ENCODE measurements at places on chromosomes 1 and 21.

- no peak for DNase-seq
Observed at GRCh38 chr1:174165471-174166137, 6.3 kb downstream of the RABGAP1L start.

DNA sequence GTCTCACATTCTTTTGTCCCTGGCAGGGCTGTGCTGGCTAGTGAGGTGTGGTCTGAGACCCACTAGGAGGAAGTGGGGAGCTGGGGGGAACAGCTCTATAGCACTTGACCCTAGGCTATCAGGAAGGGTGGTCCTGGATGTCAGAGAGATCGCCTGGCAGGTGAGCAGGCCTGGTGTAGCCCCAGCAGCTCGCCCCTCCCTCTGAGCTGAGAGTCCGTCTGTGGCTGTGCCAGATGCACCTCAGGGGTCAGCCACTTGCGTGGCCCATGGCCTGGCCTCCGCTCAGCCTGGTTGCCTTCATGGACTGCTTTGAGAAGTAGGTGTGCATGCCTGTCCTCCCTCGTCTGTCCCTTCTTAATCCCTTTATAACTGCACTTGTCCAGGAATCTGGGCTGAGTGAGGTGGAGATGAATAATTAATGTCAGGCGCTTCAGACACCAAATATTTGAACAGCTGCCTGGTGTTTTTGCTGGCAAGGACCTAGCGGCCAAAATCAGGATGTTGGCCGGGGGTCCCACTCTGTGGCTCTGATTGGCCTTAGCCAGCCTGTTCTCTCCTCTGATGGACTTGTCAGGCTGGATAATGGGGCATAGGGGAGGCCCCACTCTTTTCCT, 30.5 kb downstream of the TMEM53 start:
- DNase-seq = no peak

- no peak for DNase-seq
Observed at GRCh38 chr1:17437580-17438317, 1.7 kb downstream of the RCC2 start.

GRCh38 chr1:17314491-17314971, 6.5 kb downstream of the PADI4 start:
- DNase-seq = no peak

- no peak for DNase-seq
Observed at GRCh38 chr21:14977814-14978213, 87.0 kb downstream of the NRIP1 start.

DNA sequence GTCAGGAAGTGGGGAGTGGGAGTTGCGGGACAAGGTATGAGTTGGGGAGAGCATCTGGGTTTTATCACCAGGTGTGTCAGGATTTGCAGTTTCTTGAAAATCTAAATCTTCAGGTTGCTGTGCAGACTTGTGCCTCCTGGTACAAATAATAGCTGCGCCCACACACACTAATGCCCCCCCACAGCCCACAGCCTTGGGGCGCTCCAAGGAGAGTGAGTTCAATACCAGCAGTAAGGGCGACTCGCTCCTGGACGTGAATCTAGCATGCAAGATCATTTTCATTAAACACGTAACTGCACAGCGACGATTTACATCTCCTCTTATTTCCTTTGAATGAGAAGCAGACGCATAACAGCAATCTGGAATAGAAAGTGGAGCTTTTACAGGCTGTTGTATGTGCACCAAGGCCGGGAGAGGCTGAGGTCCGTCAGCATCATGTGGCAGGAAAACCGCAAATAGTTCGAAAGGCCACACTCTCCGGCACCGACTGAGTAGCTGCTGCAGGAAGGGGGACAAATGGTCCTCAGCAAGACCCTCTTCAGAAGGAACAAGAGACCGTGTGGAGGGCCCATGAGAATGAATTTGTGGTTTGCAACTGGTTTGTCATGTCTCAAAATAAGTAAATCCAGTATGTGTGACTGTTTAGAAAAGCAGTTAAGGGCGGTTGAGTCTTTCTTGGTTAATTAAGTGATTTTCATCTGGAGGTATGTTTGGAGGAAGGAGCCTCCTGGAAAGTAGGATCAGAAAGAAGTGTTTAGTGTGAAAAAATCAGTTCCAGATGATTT, 439.5 kb downstream of the SMYD3 start:
- no peak for DNase-seq

DNA sequence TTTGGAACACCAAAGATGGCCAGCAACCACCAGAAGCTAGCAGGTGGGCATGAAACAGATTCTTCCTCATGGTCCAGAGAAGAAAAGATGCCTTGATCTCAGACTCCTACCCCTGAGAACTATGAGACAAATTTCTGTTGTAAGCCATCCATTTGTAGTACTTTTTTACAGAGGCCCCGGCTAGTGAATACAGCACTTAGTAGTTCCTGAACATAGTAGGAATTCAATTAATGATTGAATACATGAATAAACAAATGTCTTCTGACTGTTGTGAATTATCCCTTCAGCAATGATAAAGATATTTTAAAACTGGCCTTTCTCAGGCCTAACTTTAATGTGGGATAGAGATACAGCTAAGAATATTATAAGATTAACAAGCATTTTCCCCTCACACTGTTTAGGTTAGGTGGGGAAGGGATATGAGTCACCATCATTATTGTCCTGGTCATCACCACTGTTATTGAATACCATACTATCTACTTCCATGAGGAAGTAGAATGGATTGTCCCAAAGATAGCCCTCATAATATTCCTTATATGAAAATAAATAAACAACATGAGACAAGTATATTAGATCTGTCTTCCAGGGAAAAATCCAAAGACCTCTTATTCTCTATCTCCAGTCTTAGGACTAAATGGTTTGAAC, 51.4 kb downstream of the ADCY10 start:
- DNase-seq = no peak

DNA sequence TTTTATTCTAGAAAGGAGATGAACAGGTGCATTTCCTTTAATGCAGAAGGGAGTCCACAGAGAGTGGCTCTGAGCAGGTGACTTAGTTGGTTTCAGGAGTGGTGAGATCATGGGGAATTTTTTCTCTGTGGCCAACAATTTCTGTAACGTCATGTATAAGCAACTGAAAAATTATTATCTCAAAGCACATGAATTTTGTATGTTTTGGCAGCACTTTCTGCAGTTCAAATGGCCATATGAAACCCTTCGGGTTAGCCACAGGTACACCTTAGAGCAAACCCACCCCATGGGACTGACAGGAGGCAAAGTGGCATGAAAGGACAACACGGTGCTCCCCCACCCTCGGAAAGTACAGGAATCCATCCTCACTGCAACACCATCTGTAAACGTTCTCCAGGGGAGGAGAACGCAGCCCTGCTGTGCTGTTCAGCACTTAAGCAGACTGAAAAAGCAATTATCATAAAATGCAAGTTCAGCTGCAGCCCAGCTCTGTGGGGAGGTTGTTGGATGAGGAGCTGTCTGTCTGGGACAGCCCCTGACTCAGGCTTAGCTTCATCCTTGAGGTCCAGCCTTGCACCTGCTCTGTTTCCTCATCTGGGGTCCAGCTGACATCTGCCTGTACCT, 55.8 kb upstream of the CLDN14 start:
- DNase-seq = no peak

DNA sequence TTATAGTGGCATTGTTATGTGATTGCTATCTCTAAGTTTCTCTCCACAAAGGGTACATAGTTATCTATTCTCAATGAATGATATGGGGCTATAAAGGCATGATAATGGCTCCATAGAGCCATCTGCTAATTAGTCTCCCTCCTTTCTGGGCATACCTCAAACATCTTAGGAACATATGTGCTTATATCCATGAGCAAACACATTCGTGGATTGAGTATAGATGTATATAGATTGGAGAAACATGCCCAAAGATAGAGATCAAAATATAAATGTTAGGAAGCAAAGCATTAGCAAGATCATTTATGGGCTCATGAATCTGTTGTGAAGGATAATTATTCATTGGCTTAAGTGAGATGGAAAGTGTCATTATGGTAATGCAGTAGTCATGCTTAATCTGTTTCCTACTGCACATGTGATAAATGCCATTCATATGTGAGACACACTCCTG, 155.8 kb upstream of the UBE2U start:
- DNase-seq = no peak

- DNase-seq = no peak
Observed at GRCh38 chr1:80675454-80675853, 1125.3 kb upstream of the ADGRL2 start.

- DNase-seq = no peak
Observed at GRCh38 chr21:31656199-31657095, 3.0 kb upstream of the SOD1 start.

Data from HCT116 (cell line).